ENCODE measurements at places on chromosomes 16 and 17.

- no peak for DNase-seq
Observed at GRCh38 chr16:19691161-19691711, 26.8 kb downstream of the KNOP1 start.

- DNase-seq = no peak
Observed at GRCh38 chr16:77208382-77208781, 9.2 kb downstream of the SYCE1L start.

DNA sequence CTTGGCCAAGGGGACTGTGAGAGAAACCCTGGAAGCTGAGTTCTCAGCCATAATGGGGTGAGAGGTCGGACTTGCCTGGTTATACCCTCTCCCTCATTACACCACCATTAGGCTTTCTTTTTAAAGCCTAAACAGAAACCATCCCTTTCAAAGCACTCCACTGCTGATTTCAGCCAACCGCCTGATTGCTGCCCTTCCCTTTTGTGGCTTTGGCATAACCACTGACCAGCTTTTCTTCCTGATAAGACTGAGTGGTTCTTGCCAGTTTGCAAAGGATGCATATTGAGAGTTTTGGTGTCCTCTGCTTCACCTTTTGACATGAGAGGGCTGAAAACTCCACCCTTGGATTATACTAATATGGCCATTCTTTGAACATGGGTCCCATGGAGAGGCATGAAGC, 308.2 kb upstream of the GOT2 start:
- no peak for DNase-seq

GRCh38 chr16:69064764-69065313, 40.6 kb upstream of the HAS3 start:
- DNase-seq = no peak

DNA sequence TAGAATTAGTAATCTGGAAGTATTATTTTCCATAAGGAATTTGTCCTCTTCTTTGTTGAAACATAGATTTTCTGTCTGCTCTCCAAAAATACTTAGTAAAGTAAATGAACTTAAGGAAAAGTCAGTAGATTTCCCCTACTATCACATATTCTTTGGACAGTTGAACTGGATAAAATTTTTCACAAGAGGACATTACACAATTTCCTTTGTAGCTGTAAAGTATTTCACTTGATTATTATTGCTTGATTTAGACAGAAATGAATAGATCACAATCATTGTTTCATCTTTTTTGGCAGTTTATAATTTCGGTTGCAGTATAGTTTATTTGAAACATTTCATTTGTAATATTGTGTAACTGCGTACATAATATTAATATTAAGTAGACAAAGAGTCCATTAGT, 12.5 kb downstream of the CYB5B start:
- no peak for DNase-seq

DNA sequence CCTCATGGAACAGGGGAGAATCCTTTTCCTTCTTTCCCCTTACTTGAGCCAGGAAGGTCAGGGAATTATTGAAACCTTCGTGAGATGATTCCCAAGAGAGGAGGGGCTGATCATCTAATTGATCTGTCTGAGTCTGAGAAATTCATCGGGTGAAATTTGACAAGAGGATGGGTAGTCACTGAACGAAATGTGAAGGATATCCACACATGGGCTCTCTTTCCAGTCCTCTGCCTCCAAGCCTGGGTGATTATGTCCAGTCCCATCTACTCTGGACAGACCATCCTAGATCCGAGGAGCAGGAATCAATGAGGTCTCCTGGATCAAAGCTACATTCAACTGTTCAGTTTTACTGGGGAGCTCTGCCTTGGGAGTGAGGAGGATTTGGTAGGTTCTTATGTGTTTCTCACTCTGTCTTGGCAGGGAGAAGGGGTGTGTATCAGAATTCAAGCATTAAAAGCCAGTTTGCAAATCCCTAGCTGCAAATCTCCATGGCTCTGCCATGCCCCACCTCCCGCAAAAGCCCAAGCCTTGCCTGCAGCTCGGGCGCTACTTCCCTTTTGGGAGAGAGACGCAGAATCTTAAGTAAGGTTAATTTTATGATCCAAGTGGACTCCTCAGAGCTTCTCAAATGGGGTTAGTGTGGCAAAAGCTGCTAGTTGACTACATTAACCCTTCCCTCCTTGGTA, 47.1 kb upstream of the TEKT3 start:
- no peak for DNase-seq

GRCh38 chr17:11950771-11951519, 46.3 kb downstream of the ZNF18 start:
- DNase-seq = no peak

- DNase-seq = no peak
Observed at GRCh38 chr17:8154608-8155155, 2.5 kb upstream of the PER1 start.

DNA sequence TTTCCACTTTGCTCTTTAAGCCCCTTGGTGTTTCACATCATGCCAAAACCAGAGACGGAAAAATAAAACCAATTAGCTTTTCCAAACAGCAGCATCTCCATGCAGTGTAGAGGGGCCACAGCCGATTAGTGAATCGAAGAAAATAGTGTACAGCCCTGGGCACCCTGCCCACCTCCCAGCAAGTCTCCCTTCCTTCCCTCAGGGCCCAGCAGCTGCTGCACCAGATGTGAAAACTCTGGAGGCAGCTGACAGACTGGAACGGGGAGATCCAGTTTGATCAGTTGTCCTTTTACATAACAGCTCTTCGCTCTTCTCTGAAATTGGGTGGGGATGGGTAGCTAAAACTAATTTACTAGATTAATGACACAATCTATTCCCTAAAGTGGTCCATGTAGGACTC, 19.3 kb downstream of the TMEM11 start:
- no peak for DNase-seq

DNA sequence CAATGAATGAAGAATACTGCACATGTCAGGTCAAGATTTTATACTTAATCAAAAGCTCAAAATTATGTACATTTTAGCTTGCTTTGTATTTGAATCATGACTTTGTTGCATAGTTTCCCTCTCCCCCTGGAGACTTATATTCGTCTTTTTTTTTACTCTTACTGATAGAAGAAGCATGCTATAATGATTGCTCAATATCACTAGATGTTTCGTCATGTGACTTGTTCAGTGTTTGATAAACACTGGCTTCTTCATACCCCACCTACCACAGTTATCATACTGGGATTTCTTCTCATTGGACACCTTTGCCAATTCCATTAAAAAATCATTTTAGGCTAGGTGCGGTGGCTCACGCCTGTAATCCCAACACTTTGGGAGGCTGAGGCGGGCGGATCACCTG, 148.7 kb downstream of the FTO start:
- no peak for DNase-seq

All from stimulated activated naive CD8-positive, alpha-beta T cell treated with anti-CD3 and anti-CD28 coated beads, Interleukin-15, Interleukin-2, amounts not matched to agents 100 U/mL and 50 U/mL, for 24 hours (primary cell).